BJ (cell line): ENCODE measurements at places on chromosomes 1 and 21.

DNA sequence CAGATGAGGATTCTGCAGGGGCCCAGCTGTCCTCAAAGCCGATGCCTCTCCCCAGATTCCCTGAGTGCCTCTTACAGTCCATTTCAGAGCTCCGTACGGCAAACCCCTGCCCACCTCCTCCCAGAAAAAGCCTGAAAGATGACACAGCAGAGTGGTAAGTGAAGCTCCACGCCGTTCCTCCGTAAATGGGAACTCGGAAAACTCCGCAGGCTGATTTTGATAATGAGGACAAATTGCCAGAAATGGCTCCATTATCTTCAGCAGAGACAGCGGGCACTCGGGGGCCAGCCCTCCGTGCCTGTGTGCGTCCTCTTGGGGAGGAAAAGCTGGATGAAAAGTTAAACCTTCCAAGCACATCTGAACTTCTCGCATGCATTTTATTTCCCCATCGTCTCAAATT lies 81.1 kb downstream of the NPHP4 start:
- no peak for DNase-seq

DNA sequence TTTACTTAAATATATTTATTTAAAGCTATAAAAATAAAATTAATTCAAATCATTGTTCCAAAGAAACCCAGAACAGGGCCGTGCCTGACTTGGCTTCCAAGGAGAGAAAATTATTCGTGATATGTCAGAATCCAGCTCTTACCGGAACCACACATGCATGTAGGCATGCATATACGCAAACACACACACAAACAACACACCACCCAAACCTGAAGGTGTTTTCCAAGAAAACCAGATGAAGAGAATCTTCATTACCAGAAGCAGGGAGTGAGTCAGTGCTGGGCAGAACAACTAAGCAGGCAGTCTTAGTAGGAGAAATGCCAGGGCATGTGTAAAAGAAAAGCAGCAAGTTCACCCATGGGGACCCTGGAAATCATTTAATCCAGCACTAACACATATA lies 432.0 kb upstream of the BEND5 start:
- DNase-seq: no peak

DNA sequence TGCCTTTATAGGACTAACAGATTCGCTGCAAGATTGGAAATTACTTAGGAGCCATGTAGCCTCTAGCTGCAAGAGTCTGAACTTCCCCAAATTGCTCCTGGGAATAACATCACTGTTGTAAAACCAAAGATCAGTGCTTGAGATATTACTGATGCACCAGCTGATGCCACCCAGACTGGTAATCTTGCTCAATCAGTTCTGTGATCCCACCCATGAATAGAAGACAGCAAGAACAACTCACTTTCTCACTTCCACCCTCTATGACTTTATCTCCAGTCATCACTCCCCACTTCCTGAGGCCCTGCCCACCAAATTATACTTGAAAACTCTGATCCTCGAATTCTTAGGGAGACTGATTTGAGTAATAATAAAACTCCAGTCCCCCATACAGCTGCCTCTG lies 1011.1 kb downstream of the PLA2G4A start:
- no peak for DNase-seq

- DNase-seq: no peak
These were observed 24.5 kb upstream of the COQ8A start for GRCh38 chr1:226915672-226915995.

DNA sequence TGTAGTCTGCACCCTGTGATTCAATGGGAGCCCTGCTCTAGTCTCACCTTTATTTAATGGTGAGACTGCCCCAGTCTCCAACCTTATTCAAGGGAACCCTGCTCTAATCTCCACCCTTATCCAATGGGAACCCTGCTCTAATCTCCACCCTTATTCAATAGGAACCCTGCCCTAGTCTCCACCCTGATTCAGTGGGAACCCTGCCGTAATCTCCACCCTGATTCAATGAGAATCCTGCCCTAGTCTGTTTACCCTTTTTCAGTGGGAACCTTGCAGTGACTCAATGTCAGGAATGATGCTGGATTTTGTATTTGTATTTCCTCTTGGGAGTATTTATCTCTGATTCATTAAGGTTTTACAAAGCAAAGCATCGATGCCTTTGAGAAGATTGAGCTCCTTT lies 39.5 kb downstream of the TRPM2 start:
- no peak for DNase-seq

DNA sequence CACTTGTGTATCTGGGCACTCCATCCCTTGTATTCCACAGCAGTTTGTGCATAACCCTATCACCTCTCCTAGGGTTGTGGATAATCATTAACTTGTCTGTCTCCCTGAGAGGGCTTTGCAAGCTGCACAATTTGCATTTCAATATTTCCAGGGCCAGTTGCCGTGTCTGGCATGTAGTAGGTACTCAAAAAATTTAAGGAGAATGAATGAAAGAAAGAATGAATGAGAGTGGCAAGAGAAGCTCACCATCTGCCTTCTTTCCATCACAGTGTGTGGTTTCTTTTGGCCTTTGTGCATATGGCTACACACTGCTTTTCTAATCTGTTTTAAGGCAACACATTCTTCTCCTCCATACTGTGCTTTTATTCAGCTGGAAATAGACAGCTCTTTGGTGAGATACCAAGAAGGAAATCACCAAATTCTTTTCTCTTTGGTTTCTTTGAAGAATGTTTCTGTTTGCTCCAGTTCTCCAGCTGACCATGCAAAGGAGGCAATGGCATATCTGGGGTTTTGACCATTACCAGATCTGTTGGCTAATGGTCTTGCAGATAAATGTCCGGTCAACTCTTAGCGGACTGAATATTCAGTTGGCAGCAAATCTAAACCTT lies 49.4 kb downstream of the NGF start:
- DNase-seq: no peak

GRCh38 chr1:39310015-39310414 lies 105.5 kb downstream of the MACF1 start:
- no peak for DNase-seq

DNA sequence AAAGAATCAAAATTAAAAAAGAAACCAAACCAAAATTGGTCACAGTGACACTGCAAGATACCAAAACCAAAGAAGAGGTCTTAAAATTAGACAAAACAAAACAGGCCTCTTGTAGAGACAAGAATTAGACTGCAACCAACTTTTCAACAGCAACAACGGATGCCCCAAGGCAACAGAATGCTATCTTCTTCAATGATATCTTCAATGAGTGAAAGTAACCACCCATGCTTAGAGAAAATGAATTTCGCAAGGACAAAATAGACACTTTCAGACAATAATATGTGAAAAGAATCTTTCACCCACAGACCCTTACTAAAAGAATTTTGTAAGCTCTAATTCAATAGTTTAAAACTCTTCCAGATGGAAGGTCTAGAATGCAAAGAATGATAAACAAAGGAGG lies 41.7 kb downstream of the USP48 start:
- DNase-seq: no peak

GRCh38 chr1:31815752-31816500 lies at the start of gene SPOCD1:
SPOCD1 (minus strand) TSS chr1:31816022; CDS start chr1:31815333, 689 bp downstream.
- no peak for DNase-seq

DNA sequence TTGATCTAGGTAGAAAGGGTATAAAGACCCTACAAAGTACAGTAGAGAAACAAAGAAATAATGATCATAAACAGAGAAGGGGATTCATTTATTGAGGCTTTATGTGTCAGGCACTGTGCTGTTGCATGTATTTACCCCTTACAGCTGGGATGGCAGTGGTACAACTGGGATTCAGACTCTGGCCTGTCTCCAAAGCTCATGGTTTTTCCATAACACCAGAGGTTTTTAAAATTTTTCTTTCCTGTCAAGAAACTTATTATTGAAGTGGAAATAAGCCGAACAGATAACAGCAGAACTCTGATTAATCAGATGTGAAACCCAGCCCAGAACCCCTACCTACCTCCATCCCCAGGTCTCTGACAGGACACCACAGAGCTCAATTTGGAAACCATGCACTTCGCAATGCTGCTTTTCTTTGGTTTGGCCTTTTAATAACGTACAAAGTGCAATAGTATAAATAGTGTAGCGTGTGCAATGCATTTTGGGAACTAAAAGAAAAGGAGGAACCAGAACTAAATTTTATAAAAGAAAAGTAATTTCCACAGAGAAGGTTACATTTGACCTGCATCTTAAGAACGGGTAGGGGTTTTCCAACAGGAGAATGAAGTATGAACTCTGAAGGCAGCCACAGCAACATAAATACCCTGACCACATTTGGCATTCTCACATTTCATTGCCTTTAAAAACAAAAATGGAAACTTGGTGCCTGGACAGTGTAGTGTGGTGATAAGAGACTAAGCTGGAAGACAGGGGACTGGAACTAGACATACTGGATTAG lies 92.0 kb upstream of the S1PR1 start:
- no peak for DNase-seq

GRCh38 chr1:91450260-91450659 lies 45.6 kb upstream of the HFM1 start:
- DNase-seq: peak; percentile 29

DNA sequence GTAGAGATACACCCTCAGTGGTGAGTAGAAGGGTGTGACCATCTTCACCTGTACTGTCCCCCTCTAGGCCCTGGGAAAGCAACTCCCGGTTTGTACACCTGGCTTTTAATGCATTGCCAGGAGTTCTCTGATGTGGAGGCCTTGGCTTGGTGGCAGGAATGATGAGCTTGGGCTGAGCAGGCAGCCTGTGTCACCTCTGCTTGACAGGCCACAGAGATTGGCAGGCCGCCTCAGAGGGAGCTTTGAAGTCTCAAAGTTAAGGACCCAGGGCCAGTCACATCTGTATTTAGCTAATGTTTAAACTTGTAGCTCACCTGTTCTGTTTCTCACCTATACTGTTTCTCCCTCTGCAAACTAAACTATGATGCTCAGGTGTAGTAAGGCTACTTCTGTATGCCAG lies 28.5 kb downstream of the HUNK start:
- no peak for DNase-seq

GRCh38 chr1:145977486-145978470 lies 13.3 kb downstream of the POLR3GL start:
- DNase-seq: no peak

DNA sequence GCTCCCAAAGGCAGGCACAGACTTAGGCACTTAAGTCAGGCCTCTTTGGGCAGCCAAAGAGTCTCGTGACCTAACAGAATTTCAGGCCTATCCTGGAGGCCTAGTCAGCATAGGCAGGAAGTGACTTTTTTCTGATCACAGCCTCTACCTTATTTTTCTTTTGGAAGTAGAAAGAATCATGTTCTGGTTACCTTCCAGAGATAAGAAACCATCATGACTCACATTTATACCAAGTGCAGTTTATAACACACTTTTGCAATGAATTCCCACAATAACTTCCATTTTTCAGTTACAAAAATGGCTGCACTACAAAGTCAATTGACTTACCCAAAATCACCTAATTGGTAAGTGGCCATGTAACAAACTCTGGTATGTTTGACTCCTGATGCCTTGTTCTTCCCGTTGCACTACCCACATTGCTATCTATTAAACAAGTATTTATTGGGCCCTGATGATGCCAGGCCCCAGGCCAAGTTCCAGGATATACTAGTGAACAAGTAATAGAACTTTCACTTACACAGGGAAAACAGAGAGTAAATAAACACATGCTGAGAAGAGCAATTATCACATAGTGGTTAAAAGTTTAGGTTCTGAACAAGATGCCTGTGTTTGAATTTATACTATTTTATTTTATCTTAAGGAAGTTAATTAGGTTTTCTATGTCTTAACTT lies 74.3 kb downstream of the SH3GLB1 start:
- DNase-seq: no peak

DNA sequence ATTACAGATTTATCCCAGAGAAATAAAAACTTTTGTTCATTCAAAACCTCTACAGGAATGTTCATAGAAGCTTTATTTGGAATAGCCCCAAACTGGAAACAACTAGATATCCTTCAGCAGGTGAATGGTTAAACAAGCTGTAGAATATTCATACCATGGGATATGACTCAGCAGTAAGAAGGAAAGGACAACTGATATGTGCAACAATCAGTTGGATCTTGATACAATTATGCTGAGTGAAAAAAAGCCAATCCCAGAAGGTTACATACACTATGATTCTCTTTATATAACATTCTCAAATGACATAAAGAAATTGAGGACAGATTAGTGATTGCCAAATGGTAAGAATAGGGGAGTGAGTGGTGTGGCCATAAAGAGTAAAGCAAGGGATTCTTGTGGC lies 376.7 kb downstream of the S1PR1 start:
- no peak for DNase-seq

DNA sequence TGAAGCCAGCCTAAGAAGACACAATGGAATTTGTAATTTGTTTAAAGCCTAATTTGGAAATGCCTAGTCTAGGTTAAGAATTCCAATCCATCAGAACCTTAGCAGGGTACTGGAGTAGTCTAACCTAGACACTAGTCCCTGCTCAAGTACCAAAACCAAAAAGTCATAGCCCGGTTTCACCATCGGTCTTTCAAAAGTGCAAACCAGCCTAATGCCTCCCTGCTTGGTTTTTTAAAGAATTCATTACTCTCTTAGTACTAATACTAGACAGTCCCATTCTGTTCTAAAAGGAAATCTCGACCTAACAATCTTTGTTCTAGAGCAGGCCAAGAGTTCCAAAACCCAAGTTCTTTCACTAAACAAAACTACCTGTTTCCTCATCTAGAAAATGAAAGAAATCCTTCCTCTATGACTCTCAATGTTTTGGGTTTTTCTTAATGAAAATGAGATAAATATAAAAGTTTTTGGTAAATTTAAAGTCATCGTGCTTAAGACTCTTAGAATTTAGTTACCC lies 2.6 kb downstream of the PUM1 start:
- no peak for DNase-seq

GRCh38 chr1:39087435-39087834 lies 61.3 kb downstream of the NDUFS5 start:
- DNase-seq: no peak

DNA sequence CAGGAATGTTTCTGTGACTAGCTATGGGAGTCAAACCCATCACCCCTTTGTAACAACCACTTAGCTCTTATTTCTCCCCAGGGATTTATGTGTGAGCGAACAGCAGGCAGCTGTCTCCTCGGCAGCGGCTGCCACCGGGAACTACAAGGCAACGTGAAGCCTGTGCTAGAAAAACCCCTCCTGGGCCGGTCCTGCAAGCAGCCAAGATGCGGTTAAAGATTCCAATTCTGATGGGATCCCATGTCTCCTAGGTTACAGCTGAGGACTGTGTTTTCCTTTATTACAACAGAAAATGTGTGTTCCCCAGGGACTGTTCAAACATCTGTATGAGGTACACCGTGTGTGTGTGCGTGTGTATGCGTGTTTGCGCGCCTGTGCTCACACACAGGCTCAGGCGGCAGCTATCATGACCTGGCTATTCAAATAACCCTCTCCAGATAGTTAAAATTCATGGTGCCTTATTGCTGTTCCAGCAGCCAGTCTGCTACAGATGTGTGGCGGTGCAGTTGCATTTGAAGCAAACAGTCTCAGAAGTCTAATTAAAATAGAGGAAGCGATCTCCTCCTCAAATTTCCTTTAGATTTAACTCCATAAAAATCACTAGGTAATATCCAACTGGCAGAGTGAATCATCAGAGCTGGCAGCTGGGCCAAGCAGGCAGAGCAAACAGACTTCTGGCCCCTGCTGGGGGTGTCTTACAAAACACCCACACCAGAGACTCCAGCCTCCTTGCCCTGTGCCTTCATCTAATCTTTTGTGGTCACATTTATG lies 68.0 kb downstream of the LMX1A start:
- DNase-seq: no peak

GRCh38 chr1:74995821-74996220 lies 138.4 kb upstream of the LHX8 start:
- no peak for DNase-seq
